Effector memory CD8-positive, alpha-beta T cell (primary cell): ENCODE measurements at places on chromosomes 4 and X.
A peak's percentile ranks its signal among the peaks of the same experiment; 100 is the strongest.

GRCh38 chr4:26459054-26459755 is 31.1 kb downstream of the CCKAR start:
- DNase-seq: peak; percentile 4

DNA sequence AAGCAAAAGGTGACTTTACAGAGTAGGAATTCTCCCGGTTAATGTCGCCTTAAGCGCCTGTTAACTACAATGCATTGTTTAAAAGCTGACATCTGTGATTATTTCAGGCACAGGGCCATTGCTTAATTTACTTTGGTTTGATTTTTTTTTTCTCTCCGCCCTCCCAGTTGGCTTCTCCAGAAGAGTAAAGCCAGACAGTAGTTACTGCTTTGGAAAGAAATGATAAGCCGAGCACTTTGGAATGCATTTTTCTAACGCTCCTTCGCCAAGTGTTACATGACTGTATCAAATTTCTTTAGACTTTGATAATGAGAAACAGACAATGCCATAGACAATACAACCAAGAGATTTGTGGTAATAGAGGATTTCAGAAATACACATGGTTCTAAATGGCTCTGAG is 383.0 kb upstream of the TENM3 start:
- DNase-seq: no peak

DNA sequence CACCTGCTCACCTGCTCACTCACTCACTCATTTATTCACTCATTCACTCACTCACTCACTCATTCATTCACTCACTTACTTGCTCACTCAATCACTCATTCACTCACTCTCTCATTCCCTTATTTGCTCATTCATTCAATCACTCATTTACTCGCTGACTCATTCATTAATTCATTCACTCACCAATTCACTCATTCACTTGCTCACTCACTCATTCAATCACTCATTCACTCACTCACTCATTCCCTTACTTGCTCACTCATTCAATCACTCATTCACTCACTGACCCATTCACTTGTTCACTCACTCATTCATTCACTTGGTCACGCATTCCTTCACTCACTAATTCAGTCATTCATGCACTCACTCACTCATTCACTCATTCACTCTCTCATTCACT is 88.7 kb upstream of the AFAP1 start:
- DNase-seq: no peak

DNA sequence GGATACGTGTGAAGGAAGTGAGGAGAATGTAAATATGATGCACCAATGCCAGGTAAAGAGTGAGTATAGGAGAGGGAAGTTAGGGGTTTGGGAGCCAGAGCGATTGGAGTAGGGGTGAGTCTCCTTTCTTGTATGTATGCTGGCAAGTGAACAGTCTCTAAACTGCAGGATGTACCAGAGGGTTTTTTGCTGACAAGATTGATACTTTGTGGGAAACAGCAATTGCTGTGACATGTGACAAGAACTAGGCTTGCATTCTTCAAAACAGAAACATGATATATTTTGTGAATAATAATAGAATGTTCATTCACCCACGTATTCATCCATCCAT is 706 bp downstream of the CHIC1 start:
- no peak for DNase-seq

GRCh38 chr4:10944321-10944720 is 259.8 kb upstream of the CLNK start:
- no peak for DNase-seq

DNA sequence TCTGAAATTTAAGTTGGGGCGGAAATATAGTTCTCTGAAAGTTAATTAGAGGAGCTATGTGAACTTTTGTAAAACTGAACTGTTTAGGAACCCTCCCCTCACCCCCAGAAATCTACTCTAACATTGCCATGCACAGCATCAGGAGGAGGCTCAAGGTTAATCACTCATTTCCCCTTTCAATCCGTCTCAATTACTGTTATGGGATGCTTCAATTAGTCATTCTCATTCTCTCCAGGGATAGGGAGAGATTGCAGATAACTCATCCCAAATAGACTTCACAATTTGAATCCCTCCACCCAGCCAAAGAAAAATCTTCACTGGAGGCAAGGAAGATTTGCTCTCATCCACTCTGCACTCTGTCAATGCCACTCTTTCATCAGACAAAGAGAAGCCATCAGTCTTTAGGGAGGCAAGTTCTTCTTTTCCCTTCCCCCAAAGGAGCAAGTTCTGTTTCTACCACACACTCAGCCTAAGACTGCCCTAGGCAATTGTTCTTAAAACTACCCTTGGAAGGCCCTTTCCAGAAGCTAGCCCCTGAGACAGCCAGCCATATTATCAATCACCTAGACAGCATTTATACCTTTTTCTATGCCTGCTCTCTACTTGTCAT is 140.4 kb downstream of the SLC10A7 start:
- DNase-seq: no peak

DNA sequence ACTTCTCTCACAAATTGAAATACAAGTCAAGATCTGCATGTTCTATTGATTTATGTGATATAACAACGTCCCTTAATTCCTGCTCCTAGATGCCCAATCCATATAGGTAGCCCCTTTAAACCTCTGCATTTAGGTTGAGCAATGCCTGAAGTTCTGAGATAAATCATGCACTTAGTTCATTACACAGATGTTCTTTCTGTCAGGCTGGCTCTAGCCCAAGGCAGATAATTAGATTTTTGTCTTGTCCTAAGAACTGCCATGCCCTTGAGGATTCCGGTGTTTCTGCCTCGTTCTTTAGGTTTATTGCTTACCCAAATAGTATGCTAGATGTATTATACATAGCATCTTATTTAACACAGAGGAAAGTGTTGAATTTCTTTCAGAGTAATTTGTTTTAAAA is 143.1 kb downstream of the TRAM1L1 start:
- DNase-seq: no peak

- no peak for DNase-seq
Measured at GRCh38 chr4:177568931-177569330, 126.7 kb upstream of the AGA start.

DNA sequence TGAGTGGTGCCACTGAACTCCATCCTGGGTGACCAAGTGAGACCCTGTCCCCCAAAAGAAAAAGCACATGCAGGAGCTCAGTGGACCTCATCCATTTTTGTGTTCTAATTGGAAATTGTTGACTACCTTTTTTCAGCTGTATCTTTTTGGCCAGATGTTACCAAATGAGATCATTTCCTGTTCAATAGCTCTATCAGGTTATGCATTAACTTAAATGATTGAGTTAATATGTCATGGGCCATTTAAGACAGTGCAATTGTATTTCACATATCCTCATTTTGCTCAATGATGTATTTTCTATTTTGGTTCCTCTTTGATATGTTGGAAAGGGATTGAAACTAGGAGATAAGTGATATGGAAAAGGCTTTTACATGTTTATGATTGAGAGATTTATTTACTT is 26.2 kb upstream of the RHOH start:
- no peak for DNase-seq

GRCh38 chr4:90375081-90375480 is 247.9 kb downstream of the CCSER1 start:
- DNase-seq: no peak

DNA sequence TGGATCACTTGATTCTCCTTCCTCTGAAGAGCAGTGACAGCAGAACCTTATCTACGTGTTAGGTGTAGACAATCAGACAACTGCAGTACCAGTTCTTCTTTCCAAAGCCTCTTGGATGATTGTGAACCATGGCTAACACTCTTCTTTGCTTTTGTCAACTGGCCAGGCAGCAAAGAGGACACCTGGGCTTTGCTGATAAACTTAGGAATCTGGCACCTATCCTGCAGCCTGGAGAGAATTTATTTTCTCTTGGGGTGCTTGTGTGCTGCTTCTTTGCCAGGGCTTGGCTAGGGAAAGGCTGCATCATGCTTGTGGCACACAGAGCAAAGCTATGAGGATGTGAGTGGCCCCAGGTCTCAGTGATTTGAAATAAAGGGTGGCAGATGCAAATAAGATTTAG is 77.4 kb downstream of the ANAPC4 start:
- no peak for DNase-seq

- DNase-seq: no peak
Measured at GRCh38 chrX:5324546-5324945, 904.1 kb downstream of the NLGN4X start.
